ENCODE measurements at places on chromosomes 6 and 20. TPM values are rescaled to one million over a fixed set of nuclear protein-coding genes. Genes with fewer than 3 reads are reported as not detected.

LY86 gene
- 1.7 TPM for total RNA-seq

SLC12A5 gene
- 1.7 TPM for total RNA-seq

ECT2L gene
- total RNA-seq = not detected

RTN4IP1 gene
- 9.4 TPM for total RNA-seq

GRCh38 chr6:92586236-92586977 is 833.0 kb downstream of the EPHA7 start:
- no peak overlapping the region for H3K27ac ChIP-seq
- no peaks in the 10 kb centered on the region for H3K27me3 ChIP-seq
- no peaks in the 10 kb centered on the region for H3K36me3 ChIP-seq
- H3K4me1 ChIP-seq = no peaks in the 10 kb centered on the region
- DNase-seq = no peak

DNA sequence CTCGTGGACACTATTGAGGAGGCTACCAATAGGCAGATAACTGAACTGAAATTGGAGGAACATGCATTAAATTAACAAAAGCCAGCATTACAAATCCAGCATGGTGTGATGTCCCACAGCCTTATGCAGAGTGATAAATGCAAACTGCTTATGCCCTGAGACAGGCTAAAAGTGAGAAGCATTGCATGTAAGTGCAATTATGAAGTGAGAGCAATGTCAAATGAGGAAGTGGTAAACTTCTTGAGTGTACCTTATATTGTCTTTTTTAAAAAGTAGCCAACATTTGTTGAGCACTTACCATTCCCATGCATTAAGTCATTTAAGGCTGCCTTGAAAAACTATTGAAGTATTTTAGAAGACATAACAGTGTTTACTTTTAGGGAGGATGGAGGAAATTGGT is 212.2 kb downstream of the TBC1D7 start:
- H3K4me1 ChIP-seq = no peaks in the 10 kb centered on the region
- no peak overlapping the region for H3K4me3 ChIP-seq
- no peaks in the 10 kb centered on the region for H3K36me3 ChIP-seq
- H3K27ac ChIP-seq = no peak overlapping the region
- H3K27me3 ChIP-seq = peaks cover 40% of the 10 kb centered on the region

DNA sequence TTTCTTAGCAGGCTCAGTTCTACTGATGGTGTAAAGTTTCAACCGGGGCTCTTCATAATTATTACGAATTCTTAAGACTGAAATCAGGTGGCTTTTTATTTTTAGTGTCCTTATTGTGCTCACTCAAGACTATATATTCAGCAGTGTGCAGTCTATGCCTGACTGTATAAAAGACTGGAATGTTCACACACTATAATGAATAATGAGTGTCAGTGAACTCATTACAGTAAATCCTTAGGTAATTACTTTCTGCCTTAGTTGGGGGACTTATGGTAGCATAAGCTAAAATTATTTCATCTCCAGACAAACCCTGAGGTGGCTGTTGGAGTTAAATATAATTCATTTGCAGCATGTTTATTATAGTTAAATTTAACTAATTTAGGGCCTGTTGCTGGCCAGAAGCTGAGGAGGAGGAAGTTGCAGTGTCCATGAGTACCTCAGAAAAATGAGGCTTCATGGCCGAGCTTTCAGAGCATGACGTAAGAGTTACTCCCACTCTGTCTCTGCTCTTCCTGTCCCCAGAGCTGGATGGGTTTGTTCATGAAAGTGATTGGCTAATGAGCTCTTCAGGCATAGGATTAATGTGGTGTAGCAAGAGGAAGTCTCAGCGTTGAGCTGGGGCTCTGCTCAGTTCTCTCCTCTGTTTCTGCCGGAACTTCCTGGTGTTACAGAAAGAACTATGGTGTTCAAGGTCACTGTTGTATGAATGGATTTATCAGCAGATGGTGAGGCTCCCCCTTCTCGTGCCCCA is 335.7 kb downstream of the NRN1 start:
- H3K36me3 ChIP-seq = no peaks in the 10 kb centered on the region
- H3K27ac ChIP-seq = no peak overlapping the region
- H3K27me3 ChIP-seq = no peaks in the 10 kb centered on the region
- no peak for DNase-seq
- H3K4me1 ChIP-seq = peaks cover 13% of the 10 kb centered on the region
- no peak overlapping the region for H3K4me3 ChIP-seq

DNA sequence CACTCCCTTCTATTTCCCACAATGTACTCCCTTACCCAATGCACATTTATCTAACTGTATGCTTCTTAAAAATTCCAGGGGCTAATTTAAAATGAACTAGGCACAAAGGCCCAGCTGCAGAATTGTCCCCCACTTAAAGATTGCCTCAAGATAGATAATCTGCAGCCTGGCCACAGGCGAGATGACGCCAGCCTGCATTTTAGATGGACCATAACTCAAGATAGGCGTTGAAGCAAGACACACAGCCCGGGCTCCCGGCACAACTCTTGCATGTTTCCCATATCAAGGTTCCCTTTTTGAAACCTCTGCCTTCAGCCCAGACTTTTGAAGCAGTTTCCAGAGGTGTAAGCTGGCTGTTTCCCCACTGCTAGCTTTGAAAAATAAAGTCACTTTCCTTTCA is 3.2 kb upstream of the REPS1 start:
- H3K36me3 ChIP-seq = no peaks in the 10 kb centered on the region
- H3K4me3 ChIP-seq = no peak overlapping the region
- peaks cover 13% of the 10 kb centered on the region for H3K4me1 ChIP-seq

DNA sequence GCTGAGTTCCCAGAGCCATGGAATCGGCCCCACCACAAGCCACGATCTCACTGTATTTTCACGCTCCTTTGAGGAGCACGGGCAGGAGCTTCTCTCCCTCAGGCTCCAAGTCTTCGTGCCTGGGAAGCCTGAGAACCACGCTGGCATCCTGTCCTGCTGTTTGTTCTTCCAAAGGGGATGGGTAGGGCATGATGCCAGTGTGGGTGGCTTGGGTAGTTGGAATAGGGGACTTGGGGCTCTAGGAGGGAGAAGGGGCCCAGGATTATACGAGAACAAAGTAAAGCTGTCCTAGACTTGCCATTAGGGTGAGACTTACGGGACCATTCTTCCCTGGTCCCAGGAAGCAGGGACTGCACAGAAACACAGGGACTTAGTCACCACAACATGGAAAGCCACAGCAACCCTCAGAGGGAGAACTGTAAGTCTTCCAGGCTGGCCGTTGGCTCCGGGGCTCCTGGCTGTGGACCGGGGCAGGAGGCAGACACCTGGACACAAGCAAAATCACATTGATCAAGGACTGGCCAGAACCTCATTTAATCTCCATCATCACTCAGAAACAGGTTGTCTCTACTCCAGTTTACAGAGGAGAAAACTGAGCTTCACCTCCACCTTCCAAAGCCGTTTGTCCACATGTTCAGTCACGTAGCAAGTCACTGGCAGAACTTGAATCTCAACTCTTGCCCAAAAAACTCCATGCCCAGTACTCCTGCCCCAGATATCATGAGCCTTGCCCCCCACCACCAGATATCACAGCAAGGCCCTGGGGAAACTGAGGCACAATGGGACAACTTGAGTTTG is 1.3 kb downstream of the CCN5 start:
- no peaks in the 10 kb centered on the region for H3K4me1 ChIP-seq
- peaks cover 3% of the 10 kb centered on the region for H3K27me3 ChIP-seq
- H3K27ac ChIP-seq = no peak overlapping the region
- no peak for DNase-seq
- H3K36me3 ChIP-seq = no peaks in the 10 kb centered on the region
- H3K4me3 ChIP-seq = no peak overlapping the region

DNA sequence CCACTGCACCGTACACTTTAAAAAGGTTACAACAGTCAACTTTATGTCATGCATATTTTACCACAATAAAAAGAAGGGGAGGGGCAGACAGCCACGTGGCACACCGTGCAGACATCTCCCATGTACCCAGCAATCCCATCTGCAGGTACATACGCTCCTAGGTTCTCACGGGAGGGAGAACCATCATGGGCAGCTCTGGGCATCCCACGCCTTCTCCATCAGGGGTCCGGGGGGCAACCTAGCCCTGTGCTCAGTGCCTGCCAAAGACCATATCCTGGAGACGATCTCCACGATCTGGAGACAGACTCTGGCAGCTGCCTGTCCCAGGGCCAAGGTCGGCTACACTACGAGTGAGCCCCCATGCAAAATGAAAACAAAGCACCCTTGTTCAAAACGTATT is 2.5 kb upstream of the BNIP5 start:
- no peak overlapping the region for H3K27ac ChIP-seq
- no peak overlapping the region for H3K4me3 ChIP-seq

DNA sequence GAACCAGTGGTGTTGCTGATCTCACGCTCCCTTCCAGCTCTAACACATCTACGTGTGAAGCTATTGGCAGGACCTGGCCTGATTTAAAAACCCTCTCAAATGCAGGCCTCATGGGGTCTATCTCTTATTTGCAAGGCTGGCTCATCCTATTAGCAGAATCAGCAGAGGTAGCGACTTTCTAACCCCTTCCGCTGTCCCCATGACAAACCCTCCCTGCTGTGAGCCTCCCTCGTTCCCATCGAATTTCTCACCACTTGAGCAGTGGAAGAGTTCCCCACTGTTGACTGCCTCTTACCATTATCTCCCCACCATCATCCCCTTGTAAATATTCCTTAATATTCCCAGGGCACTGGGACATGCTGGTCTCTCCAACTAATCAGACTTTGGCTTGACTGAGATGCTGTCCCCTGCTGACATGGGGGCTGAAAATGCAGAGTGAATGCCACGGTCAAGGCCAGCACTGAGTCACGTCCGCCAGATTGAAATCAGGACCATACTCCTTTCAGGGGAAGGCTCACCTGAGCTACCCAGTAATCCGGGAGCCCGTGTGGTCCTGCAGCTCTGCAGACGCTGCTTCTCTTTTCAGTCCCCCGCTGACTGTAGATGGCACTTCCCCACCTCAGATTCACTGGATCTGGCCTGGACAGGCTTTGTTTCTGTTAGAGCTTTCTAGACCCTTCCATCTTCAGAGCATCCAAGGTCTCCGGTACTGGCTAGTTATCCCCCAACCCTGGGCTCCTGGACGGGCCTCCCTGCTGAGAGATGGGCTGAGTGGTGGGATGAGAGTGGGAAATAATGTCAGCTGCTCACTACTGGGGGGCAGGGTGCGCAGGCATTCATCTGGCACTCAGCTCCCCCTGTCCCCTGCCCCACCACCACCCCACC is 23.1 kb downstream of the AAR2 start:
- DNase-seq = no peak
- H3K4me1 ChIP-seq = no peaks in the 10 kb centered on the region
- peaks cover 6% of the 10 kb centered on the region for H3K36me3 ChIP-seq
- H3K27ac ChIP-seq = no peak overlapping the region

DNA sequence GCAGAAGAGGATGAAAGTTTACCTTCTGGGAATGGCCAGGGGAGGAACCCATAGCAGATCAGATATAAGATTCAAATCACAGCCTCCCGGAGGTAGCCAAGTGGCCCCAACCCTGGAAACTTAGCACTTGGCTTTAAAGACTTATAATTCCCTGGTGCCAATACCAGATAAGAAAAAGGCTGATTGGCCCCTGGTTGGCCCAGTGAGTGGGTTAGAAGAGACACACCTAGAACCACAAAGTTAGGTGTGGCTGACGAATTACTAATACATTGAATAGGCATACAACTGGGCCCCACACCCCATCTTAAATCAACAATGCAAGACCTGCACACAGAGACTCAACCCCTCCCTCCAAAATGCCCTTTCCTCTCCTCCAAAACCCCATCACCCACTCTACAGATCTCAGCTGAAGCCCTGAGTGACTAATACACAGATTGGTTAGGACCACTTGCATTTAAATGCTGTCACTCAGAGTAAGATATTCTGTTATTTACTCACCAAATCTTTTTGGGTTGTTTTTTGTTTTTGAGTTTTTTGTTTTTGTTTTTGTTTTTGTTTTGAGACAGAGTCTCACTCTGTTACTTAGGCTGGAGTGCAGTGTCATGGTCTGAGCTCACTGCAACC is 315.4 kb upstream of the JARID2 start:
- no peak overlapping the region for H3K27ac ChIP-seq
- no peak overlapping the region for H3K4me3 ChIP-seq
- no peaks in the 10 kb centered on the region for H3K27me3 ChIP-seq
- H3K4me1 ChIP-seq = peaks cover 3% of the 10 kb centered on the region
- no peaks in the 10 kb centered on the region for H3K36me3 ChIP-seq
- DNase-seq = no peak

GRCh38 chr6:23174781-23175361 is 605.5 kb downstream of the HDGFL1 start:
- no peak overlapping the region for H3K27ac ChIP-seq
- DNase-seq = no peak
- H3K4me1 ChIP-seq = no peaks in the 10 kb centered on the region
- H3K36me3 ChIP-seq = no peaks in the 10 kb centered on the region
- no peaks in the 10 kb centered on the region for H3K27me3 ChIP-seq
- H3K4me3 ChIP-seq = no peak overlapping the region

- no peak overlapping the region for H3K4me3 ChIP-seq
- no peak for DNase-seq
- H3K27me3 ChIP-seq = peaks cover 31% of the 10 kb centered on the region
- H3K27ac ChIP-seq = no peak overlapping the region
- H3K36me3 ChIP-seq = no peaks in the 10 kb centered on the region
- peaks cover 8% of the 10 kb centered on the region for H3K4me1 ChIP-seq
Observed at GRCh38 chr6:6915813-6916547, 191.8 kb upstream of the RREB1 start.

- no peaks in the 10 kb centered on the region for H3K27me3 ChIP-seq
- peak overlapping the region; percentile 82 for H3K27ac ChIP-seq
Observed at GRCh38 chr6:34391786-34392496, 528 bp downstream of the NUDT3 start.

- DNase-seq = no peak
- H3K27me3 ChIP-seq = peaks cover 15% of the 10 kb centered on the region
- no peak within 1 kb of the TSS for H3K27ac ChIP-seq
- no peaks in the 10 kb centered on the region for H3K4me1 ChIP-seq
- H3K36me3 ChIP-seq = peaks cover 7% of the 10 kb centered on the region
Observed at GRCh38 chr20:56005389-56005715, at the start of gene CBLN4. TSS of gene CBLN4 (minus strand) at chr20:56005519. CDS start at chr20:56004171, 1,348 bp downstream.

GRCh38 chr20:43960231-43960630 is 45.6 kb downstream of the TOX2 start:
- no peak overlapping the region for H3K4me3 ChIP-seq
- peaks cover 65% of the 10 kb centered on the region for H3K27me3 ChIP-seq
- DNase-seq = no peak
- H3K27ac ChIP-seq = no peak overlapping the region

DNA sequence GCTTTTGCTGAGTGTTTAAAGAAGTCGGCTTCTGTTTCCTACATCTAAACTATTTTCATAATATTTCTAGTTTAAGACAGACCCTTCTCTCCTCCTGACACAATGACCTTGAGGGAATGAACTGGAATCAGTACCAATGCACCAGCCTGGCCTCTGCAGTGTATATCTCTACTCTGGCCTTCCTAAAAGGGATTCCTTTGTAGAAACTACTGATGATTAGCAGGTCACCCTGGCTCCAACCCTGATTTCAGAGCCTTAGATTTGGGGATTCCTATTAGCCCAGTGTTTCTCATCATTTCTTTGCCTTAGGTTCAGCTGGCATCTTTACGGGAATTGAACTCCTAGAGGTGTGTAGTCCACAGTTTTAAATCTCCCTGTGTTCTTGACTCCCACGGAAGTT is 75.4 kb downstream of the ADGRB3 start:
- no peaks in the 10 kb centered on the region for H3K4me1 ChIP-seq
- no peak for DNase-seq
- H3K4me3 ChIP-seq = no peak overlapping the region
- no peaks in the 10 kb centered on the region for H3K36me3 ChIP-seq
- H3K27ac ChIP-seq = no peak overlapping the region

All from activated CD8-positive, alpha-beta memory T cell treated with anti-CD3 and anti-CD28 coated beads, Interleukin-2, amount 10 ng/mL, durations not matched to agents 7 days and 5 days (primary cell).